ENCODE measurements at places on chromosomes 1 and 21. TPM values are rescaled to one million over a fixed set of nuclear protein-coding genes. Genes with fewer than 3 reads are reported as not detected.

- DNase-seq: no peak
Observed at GRCh38 chr1:168991667-168992475, 114.6 kb upstream of the ATP1B1 start.

The C1orf116 gene
- total RNA-seq: 0.04 TPM

DNA sequence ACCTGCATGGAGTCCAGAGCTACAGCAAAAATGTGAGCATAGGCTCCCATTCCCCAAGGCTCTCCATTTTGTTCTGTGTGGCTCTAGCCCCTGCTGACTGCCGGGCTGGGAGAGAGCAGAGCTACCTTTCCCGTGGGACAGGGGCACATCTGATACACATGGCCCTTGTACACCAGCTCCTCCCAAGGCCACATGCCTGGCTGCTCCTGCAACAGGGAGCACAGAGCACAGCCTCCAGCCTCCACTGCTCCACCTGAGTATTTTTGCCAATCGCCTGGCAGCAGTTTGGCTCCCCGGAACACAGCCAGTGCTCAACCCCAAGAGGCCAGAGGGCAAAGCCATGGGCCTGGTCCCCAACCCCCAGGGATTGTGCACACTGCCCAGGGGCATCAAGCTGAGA, 146.5 kb downstream of the CHD1L start:
- DNase-seq: no peak

GRCh38 chr21:40516335-40516734, 330.6 kb downstream of the DSCAM start:
- DNase-seq: peak; percentile 23

The KCNE2 gene
- not detected for total RNA-seq

DNA sequence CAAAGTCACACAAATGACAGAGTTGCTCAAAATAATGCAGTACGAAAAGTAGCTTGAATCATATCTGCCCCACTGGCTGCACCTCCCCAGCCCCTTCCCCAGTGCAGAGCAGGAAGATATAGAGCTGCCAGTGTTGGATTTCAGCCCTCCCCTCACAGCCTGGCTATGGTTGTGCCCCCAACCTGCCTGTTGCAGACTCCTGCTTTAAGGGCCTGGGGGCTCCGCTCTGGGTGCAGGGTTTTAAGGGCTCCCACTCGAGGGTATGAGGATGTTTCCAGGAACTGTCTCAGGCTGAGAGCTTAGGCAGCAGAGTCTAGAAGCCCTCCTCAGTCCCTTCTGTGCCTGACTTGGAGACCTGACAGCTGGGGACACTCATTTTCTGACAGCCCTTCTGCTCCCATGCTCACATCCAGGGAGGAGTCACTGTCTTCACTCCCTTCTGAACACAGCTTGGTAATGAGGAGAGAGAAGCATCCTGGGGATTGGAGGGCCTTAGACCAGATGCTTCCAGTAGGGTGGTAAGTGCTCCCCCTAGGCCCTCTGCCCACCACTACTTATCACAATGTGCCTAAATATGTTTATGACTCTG, 4.6 kb downstream of the S100A9 start:
- no peak for DNase-seq

DNA sequence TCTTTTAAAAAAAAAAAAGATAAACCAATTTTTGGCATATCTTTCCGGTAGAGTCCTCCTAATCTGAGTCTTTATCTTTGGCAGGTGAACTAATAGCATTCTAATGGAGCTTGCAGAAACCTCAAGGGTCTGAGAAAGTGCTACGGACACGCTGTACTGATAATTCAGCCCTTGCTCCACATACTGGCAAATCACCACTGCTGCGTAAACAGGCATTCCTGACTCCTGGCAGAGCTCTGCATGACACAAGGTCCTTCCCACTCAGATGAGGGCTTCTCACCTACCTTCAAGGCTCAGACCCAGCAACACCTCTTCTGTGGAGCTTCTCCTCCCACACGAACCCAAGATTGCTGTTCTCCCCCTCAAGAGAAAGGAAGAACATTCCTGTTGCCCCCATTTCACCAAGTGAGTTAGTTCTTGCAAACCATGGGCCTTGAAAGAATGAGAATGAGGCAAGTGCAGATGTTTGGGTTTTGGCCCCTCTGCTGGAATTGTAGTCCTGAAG, 48.0 kb downstream of the LYST start:
- no peak for DNase-seq

- DNase-seq: no peak
Observed at GRCh38 chr1:172588296-172589291, 55.6 kb downstream of the SUCO start.

DNA sequence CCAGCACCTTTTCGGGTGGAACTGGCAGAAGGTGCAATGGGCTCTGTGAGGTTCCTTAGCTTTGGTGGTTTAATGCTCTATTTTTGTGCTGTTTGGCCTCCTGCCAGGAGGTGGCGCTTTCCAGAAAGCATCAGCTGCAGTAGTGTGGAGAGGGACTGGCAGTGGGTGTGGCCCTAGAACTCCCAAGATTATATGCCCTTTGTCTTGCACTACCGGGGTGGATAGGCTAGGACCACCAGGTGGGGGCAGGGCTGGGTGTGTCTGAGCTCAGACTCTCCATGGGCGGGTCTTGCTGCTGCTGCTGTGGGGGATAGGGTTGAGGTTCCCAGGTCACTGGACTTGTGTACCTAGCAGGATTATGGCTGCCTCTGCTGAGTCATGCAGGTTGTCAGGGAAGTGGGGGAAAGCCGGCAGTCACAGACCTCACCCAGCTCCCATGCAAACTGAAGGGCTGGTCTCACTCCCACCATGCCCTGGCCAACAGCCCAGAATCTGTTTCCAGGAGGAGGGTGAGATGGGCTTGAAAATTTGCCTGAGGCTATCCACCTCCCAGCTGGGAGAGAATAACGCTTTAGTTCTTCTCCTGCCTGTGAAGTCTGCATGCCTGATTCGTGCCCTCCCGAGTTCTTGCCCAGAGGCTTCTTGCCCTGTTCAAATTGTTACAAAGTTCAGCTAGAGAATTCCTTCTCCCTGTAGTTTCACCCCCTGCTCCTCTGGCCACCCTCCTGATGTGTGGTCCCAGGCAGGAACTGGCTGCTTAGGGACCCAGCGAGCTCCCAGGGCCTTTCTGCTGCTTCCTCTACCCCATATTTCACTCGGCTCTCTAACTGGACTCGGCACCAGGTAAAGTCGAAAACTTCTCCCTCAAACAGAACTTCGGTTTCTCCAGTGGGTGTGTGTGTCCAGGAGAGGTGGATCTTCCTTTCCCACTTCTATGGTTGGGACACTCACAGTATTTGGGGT, 76.5 kb upstream of the BTG3 start:
- no peak for DNase-seq

The KIAA0040 gene
- not detected for total RNA-seq

The RNASEL gene
- 3.6 TPM for total RNA-seq

GRCh38 chr1:67149179-67149770, 14.5 kb upstream of the C1orf141 start:
- peak; percentile 84 for DNase-seq
